ENCODE measurements at places on chromosomes 12 and 14.

- DNase-seq: no peak
Measured at GRCh38 chr14:20801726-20802125, 918 bp downstream of the RNASE1 start.

- no peak for DNase-seq
Measured at GRCh38 chr12:54419088-54419887, at the start of gene ITGA5. Gene ITGA5 (minus strand): TSS chr12:54419266. CDS start chr12:54419198, 68 bp downstream.

DNA sequence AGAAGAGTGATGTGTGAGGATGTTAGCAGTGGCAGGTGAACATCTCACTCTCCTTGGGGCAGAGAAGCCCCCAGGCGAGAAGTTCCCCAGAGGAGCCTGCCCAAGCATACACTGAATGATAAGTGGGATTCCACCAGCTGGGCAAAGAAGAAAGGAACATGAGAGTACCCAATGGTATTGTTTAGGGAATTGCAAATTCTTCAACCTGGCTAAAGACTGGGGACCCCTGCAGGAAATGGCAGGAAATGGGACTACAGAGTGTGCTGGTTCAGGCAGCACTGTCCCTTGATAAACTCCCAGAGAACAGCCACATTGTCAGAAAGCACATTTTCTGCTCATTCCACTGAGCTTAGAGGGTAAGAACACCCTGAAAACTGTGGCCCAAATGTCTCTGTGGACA, 121.3 kb downstream of the RPS29 start:
- DNase-seq: no peak

DNA sequence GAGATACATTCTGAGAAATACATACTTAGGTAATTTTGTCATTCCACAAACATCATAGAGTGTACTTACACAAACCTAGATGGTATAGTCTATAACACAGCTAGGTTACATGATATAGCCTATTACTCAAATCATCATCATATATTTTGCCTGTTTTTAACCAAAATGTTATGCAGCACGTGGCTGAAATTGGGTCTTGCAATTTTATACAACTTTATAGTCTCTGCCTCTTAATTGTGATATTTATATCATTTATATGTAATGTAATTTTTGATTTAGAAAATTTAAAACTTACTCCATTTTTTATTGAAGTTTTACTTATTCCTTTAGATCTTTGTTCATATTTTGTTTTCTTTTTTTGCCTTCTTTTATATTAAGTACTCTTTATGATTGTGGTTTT, 350.7 kb upstream of the DCN start:
- DNase-seq: no peak

GRCh38 chr12:65461017-65461416, 182.5 kb downstream of the MSRB3 start:
- DNase-seq: no peak

GRCh38 chr12:114384739-114385138, 21.2 kb downstream of the TBX5 start:
- DNase-seq: no peak

- no peak for DNase-seq
Measured at GRCh38 chr12:89206390-89206789, 145.9 kb downstream of the DUSP6 start.

- no peak for DNase-seq
Measured at GRCh38 chr14:95885278-95885677, 8.6 kb downstream of the TUNAR start.

- no peak for DNase-seq
Measured at GRCh38 chr14:101480022-101480746, 81.1 kb upstream of the DIO3 start.

GRCh38 chr12:92278378-92278828, 132.8 kb upstream of the BTG1 start:
- no peak for DNase-seq

GRCh38 chr14:85528080-85528896, 1.7 kb upstream of the FLRT2 start:
- DNase-seq: no peak

DNA sequence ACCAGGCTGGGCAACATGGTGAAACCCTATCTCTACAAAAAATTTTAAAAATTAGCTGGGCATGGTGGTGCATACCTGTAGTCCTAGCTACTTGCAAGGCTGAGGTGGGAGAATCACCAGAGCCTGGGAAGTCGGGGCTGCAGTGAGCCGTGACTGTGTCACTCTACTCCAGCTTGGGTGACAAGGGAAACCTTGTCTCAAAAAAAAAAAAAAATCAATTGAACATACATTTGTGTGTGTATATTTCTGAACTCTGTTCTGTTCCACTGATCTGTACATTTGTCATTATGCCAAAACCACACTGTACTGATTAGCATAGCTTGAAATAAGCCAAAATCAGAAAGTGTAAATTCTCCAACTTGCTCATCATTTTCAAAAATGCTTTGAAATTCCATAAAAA, 254.6 kb downstream of the SOX5 start:
- DNase-seq: no peak

GRCh38 chr14:41666301-41666700, 59.6 kb downstream of the LRFN5 start:
- no peak for DNase-seq

GRCh38 chr12:4011597-4011996, 138.4 kb upstream of the PARP11 start:
- no peak for DNase-seq

DNA sequence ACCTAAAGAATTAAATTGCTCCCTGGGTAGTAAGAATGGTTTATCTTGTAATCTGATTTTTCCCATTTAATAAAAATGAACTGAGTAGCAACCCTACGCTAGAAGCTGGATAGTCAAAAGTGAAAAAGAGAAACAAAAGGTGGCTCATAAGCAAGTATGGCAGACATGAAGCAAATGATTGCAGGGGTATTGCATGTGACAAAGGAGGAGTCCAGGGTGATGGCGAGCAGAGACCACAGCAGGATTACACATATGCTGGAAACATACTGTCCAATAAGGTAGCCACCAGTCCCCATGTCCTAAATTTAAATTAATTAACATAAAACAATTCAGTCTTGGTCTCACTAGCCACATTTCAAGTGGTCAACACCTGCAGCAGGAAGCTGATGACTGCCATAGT, 283.8 kb downstream of the MED13L start:
- DNase-seq: no peak

GRCh38 chr12:40034712-40035111, 71.2 kb downstream of the SLC2A13 start:
- no peak for DNase-seq

- no peak for DNase-seq
Measured at GRCh38 chr14:76950055-76951020, 78.2 kb downstream of the IRF2BPL start.

DNA sequence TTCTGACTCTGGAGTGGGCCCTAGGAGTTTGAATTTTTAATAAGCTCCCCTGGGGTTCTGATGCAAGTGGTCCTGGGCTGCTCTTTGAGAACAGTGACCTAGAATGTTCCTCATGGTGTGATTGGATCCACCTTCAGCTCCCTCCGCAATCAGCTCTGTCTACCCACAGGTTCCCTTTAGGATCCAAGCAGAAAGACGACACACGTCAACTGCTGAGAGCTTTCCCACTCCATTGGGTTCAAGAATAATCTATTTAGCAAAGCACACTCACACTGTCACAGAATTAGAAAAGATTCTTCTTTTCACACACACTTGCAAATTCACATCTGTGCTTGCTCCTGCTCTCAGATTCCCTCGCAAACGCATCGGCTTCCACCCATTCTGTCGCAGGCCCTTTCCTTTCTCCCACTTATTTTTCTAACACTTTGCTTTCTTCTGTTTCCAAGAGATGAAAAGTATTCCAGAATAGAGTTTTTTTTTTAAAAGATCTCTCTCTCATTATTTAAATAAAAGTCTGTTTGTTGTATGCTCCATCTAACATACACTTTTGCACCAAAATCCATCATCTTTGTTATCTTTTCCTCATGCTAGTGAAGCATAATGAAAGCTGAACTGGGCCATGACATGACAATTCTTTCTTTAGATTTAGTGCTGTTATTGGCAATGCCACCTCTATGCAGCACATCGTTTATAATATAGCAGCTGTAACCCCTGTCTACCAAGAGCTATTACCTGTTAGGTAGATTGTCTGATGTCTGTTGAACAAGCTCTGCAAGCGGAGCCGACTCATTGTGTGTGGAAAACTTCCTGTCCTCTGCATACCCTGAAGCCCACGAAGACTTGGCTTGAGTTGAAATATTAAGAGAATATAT, 73.1 kb downstream of the CACNA1C start:
- DNase-seq: no peak

DNA sequence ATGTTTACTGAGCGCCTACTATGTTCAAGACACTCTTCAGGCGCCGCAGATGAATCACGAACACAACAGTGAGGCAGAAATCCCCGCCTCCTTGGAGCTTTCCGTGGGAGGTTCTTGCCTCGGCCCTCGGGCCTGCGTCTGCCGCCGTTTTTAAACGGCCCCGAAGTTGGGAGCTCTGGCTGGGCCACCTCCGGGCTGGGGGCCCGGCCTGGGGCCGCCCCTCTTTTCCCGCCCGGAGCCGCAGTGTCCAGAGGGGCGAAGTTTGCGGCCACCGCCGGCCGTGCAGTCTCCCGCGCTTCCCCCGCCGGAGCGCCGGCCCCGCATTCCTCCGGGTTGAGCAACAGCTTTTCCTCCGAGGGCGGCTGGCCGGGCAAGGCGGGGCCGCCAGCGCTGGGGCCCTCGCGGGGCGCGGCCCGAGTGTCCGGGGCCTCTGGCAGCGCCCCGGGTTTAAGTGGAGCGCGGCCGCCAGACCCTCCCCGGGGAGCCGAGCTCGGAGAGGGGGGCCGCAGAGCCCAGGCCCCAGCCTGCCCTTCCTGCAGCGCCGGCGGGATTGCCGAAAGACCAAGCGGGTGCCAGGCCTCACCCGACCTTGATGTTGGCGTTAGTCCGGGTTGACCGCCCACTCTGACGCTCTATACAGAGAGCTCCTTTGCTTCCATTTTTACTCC, 18.7 kb upstream of the CTDSP2 start:
- DNase-seq: peak; percentile 57

- no peak for DNase-seq
Measured at GRCh38 chr12:90572778-90573177, 382.2 kb downstream of the CCER1 start.

- no peak for DNase-seq
Measured at GRCh38 chr14:76584271-76584702, 177.0 kb upstream of the VASH1 start.

DNA sequence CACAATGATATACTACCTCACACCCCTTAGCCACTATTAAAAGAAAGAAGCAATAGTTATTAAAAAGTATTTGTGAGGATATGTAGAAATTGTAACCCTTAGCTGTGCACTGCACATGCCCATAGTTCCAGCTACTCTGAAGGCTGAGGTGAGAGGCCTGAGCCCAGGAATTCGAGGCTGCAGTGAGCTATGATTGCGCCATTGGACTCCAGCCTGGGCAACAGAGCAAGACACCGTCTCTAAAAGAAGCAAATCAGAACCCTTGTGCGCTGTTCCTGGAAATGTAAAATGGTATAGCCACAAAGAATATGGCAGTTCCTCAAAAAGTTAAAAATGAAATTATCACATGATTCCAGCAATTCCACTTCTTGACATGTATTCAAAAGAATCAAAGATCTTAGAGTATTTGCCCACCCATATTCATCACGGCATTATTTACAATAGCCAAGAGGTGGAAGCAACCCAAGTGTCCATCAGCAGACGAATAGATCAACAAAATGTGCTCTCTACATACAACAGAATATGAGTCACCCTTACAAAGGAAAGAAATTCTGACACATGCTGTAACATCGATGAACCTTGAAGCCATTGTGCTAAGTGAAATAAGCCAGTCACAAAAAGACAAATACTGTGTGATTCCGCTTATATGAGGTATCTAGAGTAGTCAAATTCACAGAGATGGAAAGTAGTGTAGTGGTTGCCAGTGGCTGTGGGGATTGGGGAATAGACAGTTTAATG, 23.7 kb upstream of the YLPM1 start:
- DNase-seq: no peak
